ENCODE measurements at places on chromosomes 3 and 15.

- no peak for DNase-seq
Observed at GRCh38 chr3:11211531-11212298, 57.4 kb downstream of the HRH1 start.

DNA sequence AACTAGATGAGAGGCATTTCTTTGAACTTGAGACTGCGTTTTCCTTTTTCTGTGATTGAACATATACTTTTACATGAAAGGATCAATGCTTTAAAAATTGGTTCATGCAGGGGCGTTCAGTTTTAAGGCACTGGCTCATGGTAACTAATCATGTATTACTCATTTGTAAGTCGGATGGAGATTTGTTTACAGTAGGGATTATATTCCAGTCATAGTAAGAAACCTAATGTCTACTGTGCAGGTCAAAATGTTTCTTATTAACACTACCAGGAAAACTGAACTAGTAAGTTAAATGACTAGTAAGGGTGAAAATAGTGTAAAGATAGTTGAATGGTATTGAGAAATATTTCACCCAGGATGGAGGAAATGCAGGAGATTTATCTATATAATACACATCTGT is 258.8 kb upstream of the GBE1 start:
- no peak for DNase-seq

DNA sequence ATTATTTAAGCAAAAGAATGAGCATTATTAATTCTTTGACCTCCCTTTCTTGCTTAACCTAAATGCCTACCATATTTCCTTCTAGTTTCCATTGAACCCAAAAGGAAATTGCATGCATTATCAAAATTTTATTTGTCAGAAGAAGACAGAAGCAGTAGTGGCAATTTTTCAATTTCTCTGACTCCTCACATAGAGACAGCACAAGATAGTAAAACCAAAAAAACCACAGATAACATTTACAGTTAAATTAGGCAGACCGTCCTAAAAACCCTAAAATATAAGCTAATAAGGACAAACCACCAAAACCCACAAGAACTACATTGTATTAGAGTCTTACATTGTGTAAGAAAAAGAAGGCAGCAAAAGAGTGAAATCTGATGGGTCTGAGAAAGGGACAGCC is 27.1 kb downstream of the GOLGB1 start:
- no peak for DNase-seq

DNA sequence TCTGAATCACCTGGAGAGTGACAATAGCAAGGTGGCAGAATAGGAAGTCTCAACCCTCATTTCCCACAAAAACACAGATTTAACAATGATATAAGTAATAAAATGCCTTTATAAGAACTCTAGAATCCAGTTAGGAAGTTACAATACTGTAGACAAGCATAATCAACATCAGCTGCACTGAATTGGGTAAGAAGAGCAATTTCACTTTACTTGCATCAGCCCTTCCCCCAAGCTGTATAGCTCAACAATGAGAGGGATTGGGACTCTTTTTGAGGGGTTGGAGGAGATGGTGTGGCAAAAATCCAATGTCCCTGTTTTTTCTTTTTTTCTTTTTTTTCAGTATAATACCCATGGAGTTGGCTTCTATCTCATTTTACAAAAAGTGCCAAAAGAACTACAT is 63.1 kb downstream of the SERP1 start:
- DNase-seq, result no peak

DNA sequence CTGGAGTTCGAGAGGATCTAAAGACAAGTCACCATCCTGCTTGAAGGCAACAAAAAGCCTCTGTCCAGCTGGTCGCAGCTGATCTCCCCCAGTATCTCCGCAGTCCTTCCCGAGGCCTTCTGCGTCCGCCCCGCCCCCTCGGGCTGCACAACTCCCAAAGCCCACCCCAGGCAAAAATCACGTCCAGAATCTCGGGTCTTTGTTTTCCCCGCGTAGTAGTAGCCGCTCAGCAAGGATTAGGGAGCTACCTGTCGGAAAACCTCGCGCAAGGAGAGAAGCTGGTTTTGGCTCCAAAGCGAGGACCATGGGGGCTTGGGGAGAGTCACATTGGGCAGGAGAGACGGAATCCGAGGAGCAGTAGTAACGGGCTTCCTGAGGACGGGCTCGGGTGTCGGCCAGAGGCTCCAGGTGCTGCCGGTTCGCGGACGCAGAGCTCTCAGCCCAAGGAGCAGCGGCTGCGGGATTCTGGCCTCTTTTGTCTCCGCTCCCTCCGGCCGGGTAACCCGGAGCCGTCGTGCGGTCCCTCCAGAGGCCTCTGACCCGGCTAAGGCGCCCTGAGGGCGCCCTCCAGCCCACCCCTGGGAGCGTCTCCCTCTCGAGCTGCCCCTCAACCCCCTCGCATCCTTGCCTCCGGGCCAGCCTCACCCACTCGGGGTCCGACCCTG is 401 bp downstream of the ZSCAN29 start:
- DNase-seq, result no peak

GRCh38 chr3:46272028-46272451 is 29.8 kb downstream of the CCR3 start:
- DNase-seq, result no peak

DNA sequence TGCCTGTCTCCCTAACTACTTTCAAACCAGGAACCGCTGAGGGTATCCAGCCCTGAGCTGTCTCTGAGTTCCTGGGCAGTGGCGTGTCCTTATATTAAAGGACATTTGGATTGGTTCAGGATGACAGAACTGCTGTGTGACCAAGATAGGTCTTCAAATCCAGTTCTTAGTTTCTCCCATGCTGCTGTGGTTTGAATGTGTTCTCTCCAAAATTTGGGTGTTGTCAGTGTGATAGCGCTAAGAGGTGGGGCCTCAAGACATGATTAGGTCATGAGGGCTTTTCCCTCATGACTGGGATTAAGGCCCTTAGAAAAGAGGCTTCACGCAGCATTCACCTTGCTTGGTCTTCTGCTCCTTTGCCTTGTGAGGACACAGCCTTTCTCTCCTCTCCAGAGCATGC is 376.5 kb upstream of the TPM1 start:
- no peak for DNase-seq

- no peak for DNase-seq
Observed at GRCh38 chr3:73561494-73561893, 63.2 kb downstream of the PDZRN3 start.

DNA sequence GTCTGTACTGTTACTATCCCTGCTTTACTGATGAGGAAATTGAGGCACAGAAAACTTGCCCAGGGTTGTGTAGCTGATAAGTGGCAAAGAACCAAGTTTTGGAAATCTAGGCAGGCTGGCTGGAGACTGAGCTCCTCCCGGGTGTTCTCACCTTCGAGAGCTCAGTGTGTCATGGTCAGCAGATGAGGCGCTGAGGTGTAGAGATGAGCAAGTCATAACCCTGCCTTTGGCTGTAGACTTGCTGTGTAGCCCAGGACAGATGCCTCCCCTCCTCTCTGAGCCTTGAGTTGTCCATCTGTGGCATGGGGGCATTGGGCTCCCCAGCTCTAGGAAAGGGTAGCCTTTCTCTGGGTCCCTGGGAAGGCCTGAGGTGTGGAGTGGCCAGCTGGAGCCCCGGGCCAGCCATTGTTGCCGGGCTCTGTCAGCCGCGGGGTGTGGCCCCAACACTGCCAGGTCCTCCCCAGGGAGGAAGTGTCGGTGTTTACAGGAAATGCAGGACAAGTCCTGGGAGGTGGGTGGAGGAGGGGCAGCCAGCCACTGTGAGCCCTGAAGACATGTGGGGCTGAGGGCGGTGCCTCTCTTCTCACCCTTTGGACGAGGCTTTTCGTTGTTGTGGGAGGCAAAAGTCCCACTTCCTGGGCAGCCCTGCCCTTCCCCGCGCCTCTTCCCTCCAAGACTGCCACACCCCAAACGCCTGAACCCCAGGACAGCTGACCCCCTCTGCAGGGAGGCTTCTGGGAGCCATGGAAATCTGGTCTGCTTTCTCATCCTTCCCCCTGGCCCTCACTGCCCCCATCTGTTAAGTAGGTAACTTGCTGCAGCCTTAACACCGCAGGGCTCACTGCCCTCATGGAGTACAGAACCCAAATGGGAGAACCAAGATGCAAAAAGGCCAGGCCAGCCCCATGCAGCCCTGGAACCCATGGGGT is 29.1 kb downstream of the FGD5 start:
- DNase-seq, result no peak

DNA sequence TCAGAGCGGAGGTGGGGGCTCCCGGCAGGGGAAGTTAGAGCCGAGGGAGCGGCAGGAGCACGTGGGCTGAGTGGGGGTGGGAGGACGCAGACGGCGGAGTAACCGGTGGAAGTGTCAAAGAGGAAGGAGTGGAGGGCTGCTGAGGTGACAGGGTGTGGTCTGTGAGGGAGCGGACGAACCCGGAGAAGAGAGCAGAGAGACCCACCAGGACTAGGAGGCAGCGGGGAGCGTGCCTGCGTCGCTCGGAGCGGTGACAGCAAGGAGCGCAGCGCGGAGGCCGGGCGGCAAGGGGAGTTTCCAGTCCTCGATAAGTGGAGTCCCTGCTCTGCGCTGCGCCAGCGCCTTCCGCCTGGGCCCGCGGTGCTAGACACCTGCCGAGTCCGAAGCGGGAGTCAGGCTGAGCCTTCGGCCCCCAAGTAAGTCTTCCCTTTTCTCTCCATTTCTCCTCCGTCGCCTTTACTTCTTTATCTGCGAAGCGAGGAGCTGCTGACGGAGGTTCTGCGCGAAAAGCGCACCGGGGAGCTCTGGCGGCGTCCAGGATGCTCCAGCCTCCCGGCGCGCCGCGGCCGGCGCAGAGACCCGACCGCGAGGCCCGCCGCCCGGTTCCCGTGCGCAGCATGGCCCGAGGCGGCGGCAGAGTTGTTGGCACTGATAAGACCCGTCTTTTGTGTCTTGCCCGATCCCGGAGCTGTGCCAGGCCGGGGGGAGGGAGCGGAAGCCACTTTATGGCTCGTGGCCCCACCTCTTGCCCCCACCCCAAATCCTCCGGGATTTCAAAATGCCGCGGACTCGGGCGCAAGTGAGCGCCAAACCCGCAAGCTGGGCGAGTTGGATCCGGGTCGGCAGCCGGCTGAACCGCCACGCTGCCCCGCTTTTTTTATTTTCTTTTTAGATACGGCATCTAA is 533.0 kb upstream of the SEMA6D start:
- no peak for DNase-seq

- DNase-seq, result no peak
Observed at GRCh38 chr3:138684396-138684795, 75.8 kb downstream of the FAIM start.

GRCh38 chr3:171704002-171704401 is 106.3 kb downstream of the PLD1 start:
- no peak for DNase-seq

GRCh38 chr15:81807186-81807585 is 238.6 kb downstream of the MEX3B start:
- DNase-seq, result no peak

DNA sequence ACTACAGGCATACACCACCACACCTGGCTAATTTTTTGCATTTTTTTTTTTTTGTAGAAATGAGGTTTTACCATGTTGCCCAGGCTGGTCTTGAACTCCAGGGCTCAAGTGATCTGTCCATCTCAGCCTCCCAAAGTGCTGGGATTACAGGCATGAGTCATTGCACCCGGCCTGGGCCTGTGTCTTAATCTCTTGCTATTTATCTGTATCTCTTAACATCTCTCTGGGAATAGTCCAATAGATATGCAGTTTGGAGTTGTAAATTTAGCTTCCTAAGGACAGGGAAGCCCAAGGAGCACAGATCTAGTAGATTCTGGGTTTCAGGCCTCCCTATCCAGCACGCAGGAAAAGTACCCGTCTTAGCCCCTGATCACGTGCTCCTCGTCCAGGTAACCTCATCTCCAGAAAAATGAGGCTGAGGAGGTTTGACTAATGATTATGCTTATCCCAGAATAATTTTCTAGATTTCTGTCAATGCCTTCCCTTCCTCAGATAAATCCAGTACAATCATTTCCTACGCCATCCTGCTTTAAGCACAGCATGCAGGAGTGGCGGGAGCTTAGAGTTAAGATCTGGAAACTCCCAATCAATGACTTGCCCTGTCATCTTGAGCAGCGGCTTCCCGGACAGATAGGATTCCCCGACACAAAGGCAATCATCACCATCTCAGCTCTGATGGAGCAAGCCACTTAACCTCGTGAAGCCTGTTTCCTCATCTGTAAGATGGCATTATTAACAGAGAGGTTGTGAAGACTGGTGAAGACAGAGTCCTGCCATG is 12.3 kb upstream of the CTDSPL start:
- no peak for DNase-seq

DNA sequence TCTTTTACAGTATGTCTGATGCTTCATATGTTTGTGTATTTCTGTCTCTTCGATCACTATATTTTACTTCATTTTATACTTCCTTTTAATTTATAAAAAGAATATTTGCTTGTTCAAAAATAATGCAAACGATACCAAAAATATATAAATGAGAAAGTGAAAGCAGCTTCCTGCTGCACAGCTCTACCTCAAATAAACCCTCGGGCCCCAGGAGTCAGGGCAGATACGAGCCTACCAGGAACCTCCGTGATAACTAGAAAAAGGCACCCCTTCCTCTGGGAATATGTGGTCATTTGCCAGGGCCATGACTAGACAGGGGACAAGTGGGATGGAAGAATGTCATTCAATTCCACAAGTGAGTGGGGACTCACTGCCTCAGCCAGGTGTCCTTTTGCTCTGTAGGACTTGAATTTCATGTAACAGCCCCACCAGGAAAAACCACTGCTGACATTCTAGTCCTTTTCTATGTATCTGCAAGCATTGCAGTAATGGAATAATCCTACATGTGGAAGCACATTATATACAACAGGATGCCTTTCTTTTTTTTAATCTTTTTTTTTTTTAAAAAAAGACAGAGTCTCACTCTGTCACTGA is 133.3 kb downstream of the SUCLG2 start:
- no peak for DNase-seq

- no peak for DNase-seq
Observed at GRCh38 chr15:61035311-61035710, 193.8 kb downstream of the RORA start.

GRCh38 chr3:12222775-12223485 is 64.2 kb upstream of the TIMP4 start:
- DNase-seq, result no peak

DNA sequence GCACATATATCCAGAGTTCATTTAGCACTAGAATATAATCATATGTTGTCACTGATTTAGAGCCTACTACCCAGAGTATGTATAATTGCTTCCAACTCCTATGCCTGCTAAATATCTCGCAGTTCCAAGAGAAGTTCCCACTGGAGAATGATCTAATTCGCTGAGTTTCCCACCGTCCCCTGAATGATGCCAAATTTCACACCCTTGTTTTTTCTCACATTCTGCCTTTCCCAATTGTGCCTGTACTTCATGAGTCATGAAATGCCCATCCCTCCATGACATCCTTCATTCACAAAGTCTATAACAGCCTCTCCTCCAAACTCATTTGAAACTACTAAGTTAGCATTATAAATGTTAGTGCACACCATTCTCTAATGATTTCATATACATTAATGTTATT is 177.2 kb downstream of the CBLB start:
- DNase-seq, result no peak

DNA sequence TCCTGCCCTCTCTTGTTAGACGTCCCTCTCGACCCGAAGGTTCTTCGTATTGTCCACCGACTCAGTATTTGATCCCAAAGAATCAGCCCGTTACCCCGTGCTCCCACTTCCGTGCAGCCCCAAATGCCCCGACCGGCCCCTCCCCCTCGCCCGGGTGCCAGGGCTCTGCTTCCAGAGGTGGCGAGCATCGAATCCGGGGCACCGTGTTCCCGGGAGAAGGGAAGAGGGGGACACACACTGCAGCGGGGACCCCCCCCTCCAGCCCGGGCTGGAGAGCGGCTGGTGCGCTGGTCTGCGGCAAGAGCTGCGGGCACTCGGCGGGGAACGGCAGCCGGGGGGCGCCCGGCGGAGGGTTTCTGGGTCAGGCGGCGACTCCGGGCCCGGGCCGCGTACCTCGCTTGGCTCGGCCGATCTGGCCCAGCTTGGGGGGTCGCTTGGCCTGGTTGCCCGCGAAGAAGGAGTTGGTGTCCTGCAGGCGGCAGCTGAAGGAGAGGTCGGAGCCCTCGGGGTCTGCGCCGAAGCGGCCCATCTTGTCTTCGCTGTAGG is 556 bp downstream of the CAMK2N2 start:
- no peak for DNase-seq
